ENCODE measurements at places on chromosomes 16 and 17.
A peak's percentile ranks its signal among the peaks of the same experiment; 100 is the strongest.

GRCh38 chr16:22751685-22752084 lies 62.3 kb upstream of the HS3ST2 start:
- DNase-seq = no peak

DNA sequence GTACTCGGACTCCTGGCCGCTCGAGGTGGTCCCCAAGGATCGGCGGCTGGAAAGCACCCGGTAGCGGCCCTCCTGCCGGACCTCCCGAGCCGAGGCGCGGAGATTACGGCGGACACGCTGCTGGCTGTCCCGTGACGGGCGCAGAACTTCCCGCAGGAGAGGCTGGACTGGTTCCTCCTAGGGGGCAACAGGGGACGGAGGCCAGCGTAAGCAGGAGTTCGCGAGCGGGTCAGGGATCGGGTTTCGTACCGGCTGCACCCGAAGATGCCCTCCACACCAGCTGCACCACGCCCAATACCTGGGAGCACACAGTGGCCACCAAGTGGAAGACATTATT lies 341 bp downstream of the SLC7A6OS start:
- no peak for DNase-seq

GRCh38 chr16:50265716-50266336 lies 525 bp upstream of the ADCY7 start:
- DNase-seq = no peak

GRCh38 chr16:26344240-26344776 lies 652.5 kb downstream of the HS3ST4 start:
- no peak for DNase-seq

DNA sequence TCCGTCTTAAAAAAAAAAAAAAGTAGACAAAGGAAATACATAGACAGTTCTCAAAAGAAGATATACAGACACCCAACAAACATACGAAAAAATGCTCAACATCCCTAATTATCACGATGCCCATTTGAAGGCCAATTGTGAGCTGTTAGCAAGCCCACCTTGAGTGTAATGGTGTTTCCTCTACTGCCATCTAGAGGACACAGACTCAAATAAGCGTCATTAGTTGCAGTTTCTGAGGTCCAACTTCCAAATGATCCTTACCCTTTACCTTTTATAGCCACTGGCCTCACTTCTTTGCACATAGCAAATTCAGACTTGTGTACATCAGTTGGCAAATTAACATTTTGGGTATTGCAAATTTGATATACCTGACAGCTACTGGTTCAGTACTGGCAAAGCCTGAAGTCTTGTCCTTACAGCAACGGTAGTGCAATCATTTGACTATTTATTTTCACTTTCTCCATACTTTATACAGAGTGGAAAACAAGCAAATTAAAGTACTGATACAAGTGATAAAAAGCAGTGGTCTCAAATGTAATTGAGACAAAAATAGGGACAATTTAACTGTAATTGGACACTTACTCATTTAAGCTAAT lies 536.3 kb upstream of the EEF2KMT start:
- DNase-seq = peak; percentile 47

- DNase-seq = no peak
These were observed 6.1 kb downstream of the DRG2 start for GRCh38 chr17:18093616-18094408.

- DNase-seq = no peak
These were observed 7.9 kb downstream of the TSNAXIP1 start for GRCh38 chr16:67814567-67814966.

DNA sequence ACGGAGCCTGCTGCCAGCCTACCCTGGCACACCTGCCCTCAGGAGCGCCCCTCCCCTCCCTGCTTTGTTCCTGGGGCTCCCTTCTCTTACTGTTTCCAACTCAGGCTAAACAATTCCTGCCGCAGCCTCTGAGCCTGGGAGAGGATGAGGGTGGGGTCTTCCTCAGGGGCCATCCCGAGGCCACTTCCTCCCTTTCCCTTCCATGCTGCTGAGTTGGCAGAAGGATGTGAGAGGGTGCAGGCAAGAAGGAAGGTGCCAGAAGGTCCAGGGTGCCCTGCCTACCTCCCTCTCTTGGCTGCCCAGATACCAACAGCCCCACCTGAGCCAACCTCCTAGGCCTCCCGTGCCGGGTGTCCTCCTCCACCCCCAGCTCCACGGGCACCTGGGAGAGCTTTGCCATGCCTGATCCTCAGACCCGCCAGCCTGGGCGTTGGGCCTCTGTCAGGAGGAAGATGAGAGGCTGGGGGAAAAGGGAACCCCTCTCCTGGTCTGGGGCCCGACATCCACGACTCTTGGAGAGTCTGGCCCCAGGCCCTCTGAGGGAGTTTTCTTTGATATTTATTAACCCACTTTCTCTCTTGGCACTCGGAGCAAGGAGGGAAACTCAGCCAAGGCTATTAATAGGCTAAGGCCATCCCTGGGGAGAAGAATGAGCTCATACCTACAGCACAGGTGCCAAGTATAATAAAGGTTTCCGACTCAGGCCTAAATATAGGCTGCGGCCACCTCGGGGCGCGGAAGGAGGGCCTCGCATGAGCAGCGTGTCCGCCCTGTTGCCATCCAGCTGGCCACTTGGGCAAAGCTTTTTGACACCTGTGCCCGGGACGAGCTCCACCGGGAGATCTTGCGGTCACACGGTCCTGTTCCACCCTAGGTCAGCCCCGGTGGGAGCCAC lies 232.0 kb downstream of the ENGASE start:
- DNase-seq = peak; percentile 64

DNA sequence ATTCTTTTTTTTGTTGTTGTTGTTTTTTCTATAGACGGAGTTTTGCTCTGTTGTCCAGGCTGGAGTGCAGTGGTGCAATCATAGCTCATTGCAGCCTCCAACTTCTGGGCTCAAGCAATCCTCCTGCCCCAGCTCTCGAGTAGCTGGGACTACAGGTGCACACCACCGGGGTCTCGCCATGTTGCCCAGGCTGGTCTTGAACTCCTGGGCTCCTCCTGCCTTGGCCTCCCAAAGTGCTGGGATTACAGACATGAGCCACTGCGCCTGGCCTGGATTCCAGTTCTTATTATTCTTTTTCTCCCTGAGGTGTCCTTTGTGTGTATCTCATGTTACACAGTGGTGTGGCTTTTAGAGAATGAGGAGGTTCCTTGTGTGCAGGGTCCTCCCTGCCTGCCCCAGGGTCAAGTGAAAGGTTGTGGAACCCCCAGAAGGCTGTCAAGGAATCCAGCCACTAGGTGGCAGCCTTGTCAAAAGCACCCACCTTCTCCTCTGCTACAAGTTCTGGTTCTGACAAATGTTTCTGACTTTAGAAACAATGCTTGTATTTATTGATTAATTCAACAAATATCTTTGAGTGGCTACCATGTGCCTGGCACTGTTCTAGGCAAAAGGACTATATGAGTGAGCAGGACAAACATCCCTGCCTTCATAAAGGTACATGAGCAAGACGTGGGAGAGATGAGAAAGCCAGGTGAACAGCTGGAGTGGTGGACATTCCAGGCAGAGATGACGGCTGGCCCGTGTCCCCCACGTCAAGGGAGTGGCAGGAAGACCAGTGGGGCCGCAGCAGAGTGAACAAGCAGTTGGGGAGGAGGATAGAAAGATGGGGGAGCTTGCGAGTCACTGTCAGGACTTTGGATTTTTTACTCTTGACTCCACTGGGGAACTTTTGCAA lies 112.4 kb downstream of the SPECC1 start:
- DNase-seq = peak; percentile 27

DNA sequence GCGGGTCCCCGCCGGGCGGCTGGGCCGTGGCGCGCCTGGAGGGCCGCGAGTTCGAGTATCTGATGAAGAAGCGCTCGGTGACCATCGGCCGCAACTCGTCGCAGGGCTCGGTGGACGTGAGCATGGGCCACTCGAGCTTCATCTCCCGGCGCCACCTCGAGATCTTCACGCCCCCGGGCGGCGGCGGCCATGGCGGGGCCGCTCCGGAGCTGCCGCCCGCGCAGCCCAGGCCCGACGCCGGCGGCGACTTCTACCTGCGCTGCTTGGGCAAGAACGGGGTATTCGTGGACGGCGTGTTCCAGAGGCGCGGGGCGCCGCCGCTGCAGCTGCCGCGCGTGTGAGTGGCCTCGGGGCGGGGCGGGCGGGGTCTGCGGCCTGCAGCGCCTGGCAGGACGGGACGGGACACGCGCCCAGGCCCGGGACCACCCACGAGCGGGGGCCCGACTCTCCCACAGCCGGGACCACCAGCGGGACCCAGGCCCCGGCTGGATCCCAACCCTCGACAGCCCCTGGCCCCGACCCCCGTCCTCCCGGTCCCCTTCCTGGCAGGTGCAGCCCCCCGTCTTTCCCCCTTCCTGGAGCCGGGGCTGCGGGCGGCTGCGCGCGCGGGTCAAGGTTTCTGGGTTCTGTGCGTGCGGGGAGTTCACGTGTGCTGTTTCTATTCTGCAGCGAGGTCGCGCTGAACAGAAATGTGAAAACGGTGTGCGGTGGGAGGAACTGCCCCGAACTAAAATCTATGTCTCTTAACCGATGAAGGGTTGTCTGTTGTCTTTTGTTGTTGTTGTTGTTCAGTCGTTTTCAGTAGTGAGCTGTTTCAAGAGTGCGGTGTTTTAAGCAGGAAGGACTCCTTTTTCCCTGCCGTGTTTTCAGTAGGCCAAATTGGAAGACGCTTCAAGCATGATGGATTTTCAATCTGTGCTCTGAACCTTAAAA lies 705 bp downstream of the FOXK2 start:
- peak; percentile 16 for DNase-seq

- peak; percentile 55 for DNase-seq
These were observed 32.6 kb upstream of the TAC4 start for GRCh38 chr17:49880291-49881053.

DNA sequence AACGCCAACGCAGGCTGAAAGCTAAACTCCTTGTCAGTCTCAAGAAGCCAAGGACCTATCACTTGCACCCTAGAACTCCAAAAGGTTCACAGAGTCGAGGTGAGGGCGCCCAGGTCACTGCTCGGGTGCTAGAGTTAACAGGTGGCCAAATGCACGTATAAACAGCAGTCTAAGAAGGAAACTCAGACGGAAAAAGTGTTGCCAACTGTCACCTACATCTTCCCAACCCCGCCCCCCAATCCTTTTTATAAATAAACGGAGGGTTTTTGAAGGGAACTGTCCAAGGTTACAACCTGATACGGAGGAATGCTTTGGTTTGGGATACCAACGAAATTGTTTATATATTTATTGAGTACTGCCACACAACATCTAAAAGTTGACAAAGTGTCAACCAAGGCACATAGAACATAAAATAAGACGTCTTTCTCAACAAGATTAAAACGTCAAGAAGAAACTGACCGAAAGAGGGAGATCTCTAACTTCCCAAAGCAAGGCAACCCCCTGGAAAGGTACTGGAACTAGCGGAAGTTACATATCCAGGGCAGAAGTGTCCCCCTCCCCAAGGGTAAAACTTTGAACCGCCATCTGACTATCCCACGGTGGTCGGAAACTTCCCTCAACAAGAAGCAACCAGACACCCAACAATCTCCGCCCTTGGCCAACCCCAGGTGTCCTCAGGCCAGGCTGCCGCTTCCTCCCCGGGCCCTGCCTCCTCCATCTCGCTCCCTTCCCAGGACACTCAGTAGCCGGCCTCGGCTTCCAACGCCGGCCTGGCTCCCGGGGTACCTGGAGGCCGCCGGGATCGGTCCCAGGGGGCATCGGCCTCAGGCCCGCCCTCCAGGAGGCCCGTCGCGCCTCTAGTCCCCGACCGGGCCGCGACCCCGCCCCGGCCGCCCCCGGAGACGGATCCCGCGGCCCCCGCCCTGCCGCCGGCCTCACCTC lies 982 bp downstream of the SPAG9 start:
- peak; percentile 36 for DNase-seq

GRCh38 chr17:79087428-79088143 lies 13.0 kb downstream of the ENGASE start:
- peak; percentile 43 for DNase-seq

DNA sequence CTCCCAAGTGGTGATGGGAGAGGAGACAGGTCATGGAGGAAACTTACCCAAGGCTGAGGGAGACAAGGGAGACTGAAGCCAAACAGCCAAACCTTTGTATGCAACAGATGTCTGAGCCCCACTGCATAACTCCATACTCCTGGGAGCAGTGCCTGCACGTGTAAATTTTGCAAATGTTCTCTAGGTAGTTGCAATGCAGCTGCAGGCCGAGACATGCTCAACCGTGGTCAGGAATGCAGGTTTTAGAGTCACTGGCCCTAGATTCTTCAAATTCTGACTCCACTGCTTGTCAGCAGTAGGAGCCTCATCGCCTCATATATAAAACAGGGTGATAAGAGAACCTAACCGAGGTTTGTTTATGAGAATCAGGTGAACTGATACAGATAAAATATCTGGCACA lies 11.5 kb downstream of the DYNLRB2 start:
- DNase-seq = no peak

GRCh38 chr17:71987634-71988033 lies 133.2 kb upstream of the SOX9 start:
- DNase-seq = no peak
